ENCODE measurements at places on chromosomes 4 and X.

DNA sequence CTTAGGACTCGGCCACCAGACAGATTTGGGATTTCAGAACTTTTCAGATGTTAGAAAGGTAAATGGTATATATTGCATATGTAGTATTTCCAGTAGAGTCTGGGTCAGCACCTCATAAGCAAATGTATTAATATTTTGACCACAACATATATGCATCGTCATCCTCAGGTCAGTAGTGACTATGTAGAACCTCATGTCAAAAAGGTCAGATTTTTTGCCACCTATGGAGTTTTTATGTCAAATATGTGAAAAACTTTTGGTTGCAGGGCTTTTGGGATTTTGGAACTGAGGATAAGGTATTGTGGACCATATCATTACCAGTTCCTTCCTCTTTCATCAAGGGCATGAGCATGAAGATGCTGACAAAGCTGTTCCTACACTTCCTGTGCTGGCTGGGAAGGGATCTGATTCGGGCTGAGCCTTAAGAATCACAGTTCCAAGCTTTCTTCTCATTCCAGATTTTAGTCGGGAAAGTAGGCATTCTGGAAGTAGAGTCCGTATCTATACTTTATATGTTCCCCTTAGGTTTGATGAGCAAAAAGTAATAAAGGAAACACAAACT is 183.0 kb upstream of the PGRMC2 start:
- DNase-seq = no peak

DNA sequence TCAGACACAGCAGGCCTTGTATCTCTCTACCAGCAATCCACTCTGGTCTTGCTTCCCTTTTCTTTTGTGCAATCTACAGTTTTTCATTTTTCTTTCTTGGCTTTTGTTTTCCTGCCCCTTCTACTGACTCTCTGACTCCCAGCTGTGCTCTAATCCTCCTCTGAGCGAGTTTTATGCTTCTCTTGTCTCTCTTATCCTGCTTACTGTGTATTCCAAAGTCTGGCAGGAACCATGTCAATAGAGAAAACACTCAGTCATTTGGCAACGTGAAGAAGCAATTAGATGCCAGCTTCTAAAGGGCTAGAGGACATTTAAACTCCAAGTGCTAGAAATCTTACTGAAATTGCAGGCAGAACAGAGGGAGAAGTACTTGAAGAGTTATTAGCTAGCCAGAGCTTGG is 984.6 kb upstream of the TENM3 start:
- no peak for DNase-seq

- DNase-seq = no peak
These were observed 36.7 kb upstream of the ANK2 start for GRCh38 chr4:113012786-113013185.

DNA sequence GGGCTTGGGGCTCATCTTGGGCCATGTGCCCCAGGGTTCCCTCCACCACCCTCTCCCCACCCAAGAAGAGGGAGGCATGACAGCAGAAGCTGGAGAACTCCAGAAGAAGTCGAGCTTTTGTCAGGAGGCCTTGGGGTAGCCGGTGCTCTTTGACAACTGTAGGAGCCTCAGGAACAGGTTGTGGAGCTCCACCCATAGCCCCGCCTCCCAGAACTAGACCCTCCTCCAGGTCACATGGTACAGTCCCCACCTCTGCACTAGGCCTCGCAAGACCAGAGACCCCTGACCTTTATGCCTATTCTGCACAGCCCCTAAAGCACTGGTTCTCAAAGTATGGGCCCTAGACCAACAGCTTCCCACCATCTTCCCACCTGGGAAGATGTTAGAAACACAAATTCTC is 8.0 kb upstream of the MORC4 start:
- DNase-seq = no peak

DNA sequence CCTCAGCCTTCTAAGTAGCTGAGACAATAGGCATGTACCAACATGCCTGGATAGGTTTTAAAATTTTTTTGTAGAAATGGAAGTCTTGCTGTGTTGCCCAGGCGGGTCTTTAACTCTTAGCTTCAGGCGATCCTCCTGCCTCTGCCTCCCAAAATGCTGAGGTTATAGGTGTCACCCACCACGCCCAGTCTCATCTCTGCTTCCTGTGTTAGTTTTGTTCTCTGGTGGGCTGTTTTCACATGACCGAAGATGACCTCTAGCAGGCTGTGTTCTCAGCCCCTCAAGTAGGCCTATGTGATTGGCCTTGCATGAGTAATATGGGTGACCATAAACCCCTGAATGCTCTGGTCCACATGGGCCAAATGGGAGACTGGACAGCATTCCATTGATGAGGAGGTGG is 56.8 kb upstream of the MSANTD1 start:
- DNase-seq = no peak

DNA sequence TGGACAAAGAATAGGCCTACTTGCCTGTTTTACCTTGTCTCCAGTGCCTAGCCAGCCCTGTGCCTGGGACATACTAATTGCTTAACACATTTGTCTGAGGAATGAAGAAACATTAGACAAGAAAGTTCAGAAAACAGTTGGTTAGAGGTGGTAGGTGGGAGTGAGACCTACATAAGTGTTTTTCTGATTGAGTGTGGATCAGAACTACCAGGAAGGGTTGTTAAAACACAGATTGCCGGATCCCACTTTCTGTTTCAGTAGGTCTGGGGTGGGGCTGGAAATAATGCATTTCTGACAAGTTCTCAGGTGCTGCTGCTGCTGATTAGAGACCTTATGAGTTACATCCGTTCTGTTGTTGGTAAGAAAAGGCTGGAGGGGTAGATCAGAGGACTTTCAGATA is 5.7 kb upstream of the JADE1 start:
- no peak for DNase-seq

DNA sequence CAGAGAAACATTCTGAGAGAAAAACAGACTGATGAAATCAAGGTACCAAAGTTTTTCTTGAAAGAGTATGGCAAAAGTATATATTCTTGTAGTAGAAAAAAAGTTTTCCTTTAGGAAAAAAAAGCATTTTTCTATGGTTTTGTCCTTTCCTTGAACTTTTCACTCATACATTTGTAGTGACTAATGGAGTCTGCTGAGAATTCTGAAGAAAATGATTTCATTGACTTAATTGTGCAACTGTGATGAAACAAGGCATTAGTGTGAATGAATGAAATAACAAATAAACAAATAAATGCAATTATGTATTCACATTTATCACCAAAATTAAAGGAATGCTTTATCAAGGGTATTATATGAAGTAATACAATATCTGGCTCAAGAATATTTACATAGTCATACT is 5.7 kb downstream of the CSN1S1 start:
- no peak for DNase-seq

DNA sequence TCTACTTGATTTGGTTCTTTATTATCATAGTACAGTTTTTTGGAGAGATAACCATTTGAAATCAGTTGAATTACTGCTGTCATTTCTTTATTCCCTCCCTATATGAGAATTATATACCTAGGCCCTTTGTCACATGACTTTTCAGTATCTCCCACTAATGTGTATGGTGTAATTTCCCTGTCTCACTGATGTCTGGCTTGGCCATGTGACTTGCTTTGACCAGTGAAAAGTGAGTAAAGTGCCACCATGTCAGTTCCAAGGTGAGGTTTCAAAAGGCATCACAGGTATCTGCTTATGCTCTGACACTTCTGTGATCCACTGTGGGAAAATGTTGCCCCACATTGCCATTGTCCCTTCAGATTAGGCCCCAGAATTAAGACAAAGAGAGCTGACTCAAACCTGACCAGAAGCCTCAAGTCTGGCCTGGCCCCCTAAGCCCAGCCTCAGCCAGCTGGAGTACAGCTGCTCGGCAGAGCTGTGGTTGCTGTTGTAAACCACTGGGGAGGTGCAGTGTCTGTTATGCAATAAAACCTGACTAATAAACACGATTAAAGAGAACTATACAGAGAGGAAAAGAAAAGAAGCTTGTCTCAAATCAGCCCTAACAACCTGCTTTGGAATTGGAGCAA is 27.5 kb downstream of the SETD7 start:
- no peak for DNase-seq

DNA sequence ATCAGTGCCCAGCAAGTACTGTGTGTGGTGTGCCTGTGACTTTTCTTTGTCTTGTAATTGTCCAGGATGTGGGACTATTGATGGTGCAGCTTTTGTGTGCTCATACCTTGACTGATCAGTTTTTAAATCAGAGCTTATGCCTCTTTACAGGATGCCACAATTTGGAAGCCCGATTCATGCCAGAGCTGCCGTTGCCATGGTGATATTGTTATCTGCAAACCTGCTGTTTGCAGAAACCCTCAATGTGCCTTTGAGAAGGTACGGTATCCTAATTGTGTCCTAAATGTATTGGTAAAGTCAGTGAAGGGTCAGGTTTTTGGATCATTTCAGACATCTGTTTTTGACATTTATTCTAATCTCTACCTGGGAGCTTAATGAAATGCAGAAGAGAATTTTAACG is 180.2 kb downstream of the FRAS1 start:
- no peak for DNase-seq

GRCh38 chrX:71438750-71439149 is 72.6 kb downstream of the TAF1 start:
- no peak for DNase-seq

DNA sequence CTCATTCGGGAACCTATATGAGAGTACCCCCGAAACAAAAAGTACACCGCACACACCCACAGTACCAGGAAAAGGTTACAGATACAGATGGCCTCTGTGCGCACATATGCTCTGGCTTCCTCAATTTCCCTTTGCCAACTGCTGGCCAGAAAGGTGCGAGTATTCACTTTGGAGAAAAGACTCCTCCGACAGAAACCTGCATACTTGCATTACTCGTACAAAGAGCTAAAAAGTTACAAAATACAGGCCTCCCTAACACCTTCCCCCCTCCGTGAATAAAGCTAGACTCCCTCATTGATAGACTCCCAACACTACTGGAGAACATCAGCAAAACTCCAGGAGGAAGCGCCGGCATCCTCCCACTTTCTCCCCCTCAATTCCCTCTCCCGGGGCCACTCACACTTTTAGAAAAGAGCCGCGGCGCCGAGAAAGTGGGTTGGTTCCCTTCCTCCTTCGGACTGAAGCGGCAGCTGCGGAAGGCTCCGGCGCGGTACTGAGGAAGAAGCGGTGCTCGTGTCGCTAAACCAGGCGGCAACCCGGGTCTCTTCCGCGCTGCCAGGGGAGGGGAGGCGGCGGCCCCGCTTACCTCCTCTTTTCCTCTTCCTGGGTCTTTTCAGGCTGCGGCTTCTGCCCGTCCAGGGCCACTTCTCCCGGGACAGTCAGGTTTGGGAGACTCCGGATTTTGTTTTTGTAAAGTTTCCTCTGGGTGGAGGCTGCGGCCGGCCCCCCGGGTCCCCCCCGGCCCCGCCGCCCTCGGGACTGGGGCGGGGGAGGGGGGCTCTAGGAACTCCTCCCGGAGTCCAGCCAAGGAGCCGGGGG is 1.1 kb downstream of the FBXW7 start:
- no peak for DNase-seq

DNA sequence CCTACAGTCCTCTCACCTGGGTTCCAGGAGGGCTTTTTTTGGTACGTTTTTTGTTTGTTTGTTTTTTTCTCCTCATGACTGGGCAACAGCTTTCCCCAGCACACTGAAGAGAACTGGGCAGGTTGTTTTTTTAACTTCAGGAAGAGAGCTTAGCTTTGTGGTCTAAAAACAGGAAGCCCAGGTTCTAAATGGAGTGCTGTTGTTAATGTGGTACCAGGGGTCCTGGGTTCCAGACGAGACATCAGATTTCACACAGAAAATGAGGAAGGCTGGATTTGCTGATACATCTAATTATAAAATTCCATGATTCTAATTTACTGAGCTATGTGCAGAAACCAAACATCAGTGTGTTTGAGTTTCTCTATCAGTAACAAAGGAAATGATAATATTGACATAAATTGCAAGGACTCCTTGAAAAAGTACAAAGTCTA is 4.2 kb downstream of the MYOZ2 start:
- no peak for DNase-seq

- no peak for DNase-seq
These were observed 70.2 kb upstream of the ETNPPL start for GRCh38 chr4:108833046-108833445.
